Mucosa of gallbladder (tissue), 1 donor: ENCODE measurements at places on chromosomes 11 and 22.

- no peak for DNase-seq
Measured at GRCh38 chr11:22775248-22775647, 54.4 kb downstream of the SVIP start.

- DNase-seq: no peak
Measured at GRCh38 chr11:105537531-105537930, 72.3 kb upstream of the GRIA4 start.

GRCh38 chr11:79274636-79275331, 166.0 kb downstream of the TENM4 start:
- no peak for DNase-seq

- DNase-seq: peak; percentile 76
Measured at GRCh38 chr22:43263645-43264514, 76.9 kb upstream of the TTLL12 start.

GRCh38 chr11:47998733-47999359, 18.5 kb downstream of the PTPRJ start:
- peak; percentile 80 for DNase-seq
